Jurkat, Clone E6-1 (cell line): ENCODE measurements at places on chromosomes 3 and 15.
A peak's percentile ranks its signal among the peaks of the same experiment; 100 is the strongest.

DNA sequence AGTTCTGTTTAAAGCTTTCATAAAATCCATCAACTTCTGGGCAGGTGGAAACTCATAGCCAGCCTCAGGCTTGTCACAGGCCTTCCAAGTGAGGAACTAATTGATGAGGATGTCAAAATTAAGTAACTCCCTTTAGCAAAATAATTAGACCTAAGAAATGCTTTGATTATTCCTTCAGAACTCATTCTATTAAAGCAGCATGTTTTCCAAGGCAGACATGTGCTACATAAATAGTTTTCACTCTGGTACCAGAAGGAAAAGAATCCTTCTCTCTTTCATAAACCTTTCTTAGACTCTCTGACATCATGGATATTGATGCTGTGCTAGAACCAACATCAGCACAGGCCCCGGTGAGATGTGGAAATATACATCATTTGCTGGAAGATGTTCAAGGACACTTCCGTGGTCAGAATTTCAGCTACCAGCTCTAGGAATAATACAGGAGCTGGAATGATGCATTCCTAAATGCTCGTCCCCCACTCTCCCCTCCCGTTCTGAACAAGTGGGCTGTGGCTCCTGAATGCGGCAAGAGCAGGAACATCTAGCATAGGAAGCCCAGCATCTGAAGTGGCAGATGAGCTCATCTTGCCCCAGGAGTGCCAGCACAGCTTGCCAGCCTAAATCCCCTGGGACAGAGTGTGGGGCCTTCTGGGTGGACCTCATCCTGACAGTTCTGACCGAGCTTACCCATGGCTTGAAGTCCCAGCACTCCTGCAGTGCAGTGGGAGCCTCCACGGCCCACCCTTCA, 82.4 kb downstream of the WWTR1 start:
- no peak for DNase-seq

DNA sequence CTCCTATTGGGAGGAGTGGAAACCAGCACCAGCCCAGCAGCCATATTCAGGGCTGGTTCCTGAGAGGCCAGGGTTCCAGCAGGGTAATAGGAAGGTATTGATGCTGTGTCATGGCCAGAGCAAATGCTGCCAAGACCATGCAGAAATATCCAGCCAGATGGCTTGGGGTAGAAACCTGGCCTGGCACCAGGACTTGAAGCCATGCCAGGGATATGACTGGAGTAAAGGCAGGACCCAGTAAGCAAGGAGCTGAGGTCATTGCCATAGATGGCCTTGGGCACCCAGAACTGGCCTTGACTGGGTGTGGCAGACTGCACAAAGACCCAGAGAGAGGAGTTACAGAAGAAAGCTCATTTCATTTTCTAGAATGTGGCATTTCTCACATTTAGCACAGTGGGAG, 257.6 kb upstream of the GOLGA6L4 start:
- no peak for DNase-seq

DNA sequence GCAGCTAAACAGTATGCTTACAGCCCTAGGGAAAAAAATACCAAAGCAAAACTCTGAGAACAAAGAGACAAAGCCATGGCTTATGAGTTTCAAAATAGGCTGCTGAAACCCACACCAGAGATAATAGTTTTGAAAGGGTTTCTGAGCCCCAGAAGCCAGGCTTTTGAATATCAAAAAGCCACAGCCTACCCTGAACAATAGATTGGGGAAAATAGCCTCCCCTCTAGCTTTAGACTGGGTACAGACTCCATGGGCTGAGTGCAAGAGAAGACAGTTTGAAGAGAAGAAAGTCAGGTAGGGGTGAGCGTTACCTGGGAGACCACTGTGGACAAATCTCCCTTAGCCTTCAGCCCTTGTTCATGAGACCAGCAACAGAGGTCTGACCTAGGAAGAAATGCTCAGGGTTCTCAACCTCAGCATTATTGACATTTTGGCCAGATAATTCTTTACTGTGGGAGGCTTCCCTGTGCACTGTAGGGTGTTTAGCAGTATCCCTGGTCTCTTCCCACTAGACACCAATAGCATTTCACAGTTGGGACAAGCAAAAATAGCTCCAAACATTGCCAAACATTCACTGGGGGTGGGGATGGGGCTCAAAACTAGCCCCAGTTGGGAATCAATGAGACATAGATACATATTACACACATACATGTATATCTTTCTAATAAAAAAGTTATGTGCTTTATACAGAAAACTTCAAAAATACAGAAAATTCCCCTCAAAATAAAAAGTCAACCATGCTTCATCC, 11.6 kb upstream of the TAFA4 start:
- no peak for DNase-seq

DNA sequence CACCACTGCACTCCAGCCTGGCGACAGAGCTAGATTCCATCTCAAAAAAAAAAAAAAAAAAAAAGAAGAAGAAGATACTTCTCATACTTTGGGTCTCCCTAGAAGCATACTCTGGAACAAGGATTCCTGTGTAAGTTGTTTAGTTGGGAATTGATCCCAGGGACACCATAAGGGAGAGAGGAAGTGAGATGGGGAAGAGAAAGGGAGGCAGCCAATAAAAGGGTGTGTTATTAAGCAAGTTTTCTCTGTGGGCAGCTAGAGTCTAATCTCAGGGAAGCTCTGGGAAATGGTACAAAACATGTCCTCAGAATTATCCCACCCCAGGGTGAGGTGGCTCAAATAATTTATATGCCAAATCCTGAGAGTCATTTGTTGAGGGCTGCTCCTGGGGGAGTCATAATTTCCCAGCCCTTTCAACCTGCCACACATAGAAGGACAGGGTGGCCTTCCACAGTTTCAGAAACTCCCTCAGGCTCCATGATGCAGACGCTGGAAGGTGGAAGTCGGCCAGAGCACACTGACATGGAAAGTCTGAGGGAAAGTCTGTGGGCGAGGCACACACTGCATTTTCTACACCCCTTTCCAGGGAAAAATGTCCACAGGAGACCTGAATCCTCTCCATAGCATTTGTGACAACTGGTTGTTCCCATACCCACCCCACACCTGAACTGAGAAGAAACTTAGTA, 86.4 kb upstream of the SLC4A7 start:
- DNase-seq, result no peak

DNA sequence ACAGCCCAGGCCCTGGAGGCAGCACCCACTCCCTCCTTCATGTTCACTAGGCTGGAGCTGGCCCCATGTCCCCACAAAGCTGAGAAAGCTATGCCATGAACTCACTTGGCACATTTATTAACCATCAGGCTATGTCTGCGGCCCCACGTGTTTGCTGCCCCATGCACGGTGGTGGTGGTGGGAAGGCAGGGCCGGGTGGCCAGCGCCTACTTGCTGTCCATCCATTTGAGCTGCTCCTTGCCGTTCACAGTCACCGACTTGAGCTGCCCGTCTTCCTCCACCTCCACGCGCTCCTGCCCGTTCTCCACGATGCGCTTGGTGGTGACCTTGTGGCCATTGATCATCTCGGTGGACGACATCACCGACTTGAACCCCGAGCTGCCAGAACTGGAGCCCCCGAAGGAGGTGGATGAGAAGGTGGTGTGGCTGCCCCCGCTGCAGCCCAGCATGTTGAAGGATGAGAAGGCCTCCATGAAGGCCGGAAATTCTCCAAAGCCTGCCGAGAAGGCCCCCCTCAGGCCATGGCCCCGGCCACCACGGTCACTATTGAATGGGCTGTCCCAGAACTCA, 4.3 kb downstream of the DNAJB8 start:
- DNase-seq, result no peak

GRCh38 chr3:62049033-62049432, 324.3 kb downstream of the FEZF2 start:
- DNase-seq, result no peak

GRCh38 chr3:156150434-156151066, 30.2 kb downstream of the KCNAB1 start:
- peak; percentile 30 for DNase-seq

DNA sequence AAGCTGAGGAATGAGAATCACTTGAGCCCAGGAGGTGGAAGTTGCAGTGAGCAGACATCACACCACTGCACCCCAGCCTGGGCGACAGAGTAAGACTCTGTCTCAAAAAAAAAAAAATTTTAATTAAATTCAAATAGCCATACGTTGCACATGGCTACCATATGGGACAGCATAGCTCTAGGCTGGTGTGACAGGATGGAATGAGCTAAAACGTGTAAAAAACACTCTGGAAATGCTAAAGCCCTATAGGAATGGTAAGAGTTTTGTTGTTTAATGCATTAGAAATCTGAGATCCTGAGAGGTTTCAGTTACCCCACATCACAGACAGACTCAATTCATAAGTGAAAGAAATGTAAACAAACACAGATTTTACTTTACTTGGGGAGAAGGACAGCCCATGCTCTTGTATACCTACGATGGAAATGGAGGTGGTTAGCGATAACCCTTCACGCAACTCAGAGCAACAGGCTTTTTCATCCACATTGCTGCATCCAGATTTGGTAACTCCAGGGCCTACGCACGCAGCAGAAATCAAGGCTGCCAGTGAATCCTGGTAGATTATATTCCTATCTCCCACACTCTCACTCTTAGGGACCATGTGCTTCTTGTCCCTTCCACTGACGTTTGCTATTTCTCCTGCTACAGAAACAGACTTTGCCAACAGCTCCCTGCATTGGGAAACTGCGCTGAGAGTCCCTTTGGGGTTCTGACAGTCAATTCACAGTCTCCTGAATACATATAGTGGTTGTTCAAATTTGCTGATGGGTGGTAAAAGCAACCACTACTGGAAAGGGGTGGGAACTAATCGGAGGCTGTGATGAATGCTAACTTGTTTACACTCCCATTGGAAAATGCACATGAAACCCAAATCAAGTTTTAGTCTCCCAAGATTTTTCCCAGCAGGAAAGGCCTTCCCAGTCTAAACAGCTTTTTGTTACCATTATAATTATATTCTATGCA, 3.1 kb downstream of the SH3BP5 start:
- DNase-seq, result no peak

GRCh38 chr15:79035814-79036213, 54.8 kb downstream of the RASGRF1 start:
- DNase-seq, result no peak
